ENCODE measurements at places on chromosomes 1 and 21. TPM values are rescaled to one million over a fixed set of nuclear protein-coding genes. Genes with fewer than 3 reads are reported as not detected.

CASZ1 gene
- 0.14 TPM for polyA plus RNA-seq

C1orf141 gene
- not detected for polyA plus RNA-seq

HSF2BP gene
- 0.89 TPM for polyA plus RNA-seq

U2AF1 gene
- 48.7 TPM for polyA plus RNA-seq

PLA2G4A gene
- polyA plus RNA-seq, result not detected

CCDC185 gene
- not detected for polyA plus RNA-seq

FBXO2 gene
- polyA plus RNA-seq, result 24.7 TPM

OLFM3 gene
- 8.9 TPM for polyA plus RNA-seq

CZIB gene
- 104 TPM for polyA plus RNA-seq

KRTAP12-2 gene
- polyA plus RNA-seq, result not detected

SGIP1 gene
- 50.4 TPM for polyA plus RNA-seq

ADGRB2 gene
- polyA plus RNA-seq, result 51.8 TPM

ADGRL2 gene
- 162 TPM for polyA plus RNA-seq

MAGI3 gene
- 10.8 TPM for polyA plus RNA-seq

LCK gene
- not detected for polyA plus RNA-seq

GPR37L1 gene
- polyA plus RNA-seq, result not detected

PTCH2 gene
- polyA plus RNA-seq, result 0.78 TPM

TMOD4 gene
- not detected for polyA plus RNA-seq

TCHH gene
- polyA plus RNA-seq, result 0.26 TPM

KCNT2 gene
- 19.5 TPM for polyA plus RNA-seq

INAVA gene
- 1.3 TPM for polyA plus RNA-seq

TRIM46 gene
- 49.0 TPM for polyA plus RNA-seq

All from neural cell (in vitro differentiated cells).